Left ventricle myocardium superior (tissue), 1 donor: ENCODE measurements at places on chromosomes 3 and 15. TPM values are rescaled to one million over a fixed set of nuclear protein-coding genes. Genes with fewer than 3 reads are reported as not detected.

GRCh38 chr3:114370537-114371174 lies 76.8 kb downstream of the TIGIT start:
- DNase-seq: no peak

- no peak for DNase-seq
Observed at GRCh38 chr3:135456108-135456790, 509.3 kb upstream of the PPP2R3A start.

DNA sequence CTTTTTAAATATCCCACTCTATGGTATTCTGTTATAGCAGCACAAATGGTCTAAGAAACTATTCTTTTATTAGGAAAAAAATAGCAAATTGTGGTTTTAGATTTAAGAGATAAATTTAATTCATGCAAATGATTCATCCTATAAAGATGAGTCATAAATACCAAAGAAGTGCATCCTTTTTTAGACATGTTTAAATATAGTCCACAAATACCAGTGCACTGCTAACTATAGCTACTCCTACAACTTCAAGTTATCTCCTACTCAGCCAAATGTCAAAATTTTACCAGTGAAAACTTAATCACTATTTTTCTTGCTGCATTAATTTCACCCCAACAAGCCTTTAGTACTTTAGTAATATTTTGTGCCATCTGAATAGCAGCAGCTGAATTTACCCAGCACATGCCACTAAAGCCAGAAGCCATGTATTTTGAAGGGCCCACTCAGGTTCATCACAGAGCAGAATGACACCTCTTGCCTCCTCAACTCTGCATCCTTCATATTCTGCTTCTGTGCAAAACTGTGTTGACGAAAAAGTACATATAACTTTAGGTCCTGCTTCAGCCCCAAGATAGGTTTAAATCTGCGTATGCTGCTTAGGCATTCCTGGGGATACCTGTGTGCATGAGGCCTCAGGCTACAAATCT lies 24.9 kb downstream of the CX3CR1 start:
- no peak for DNase-seq

GRCh38 chr3:192033246-192033645 lies 572.3 kb downstream of the PYDC2 start:
- no peak for DNase-seq

- DNase-seq: no peak
Observed at GRCh38 chr3:36595511-36595910, 168.8 kb downstream of the DCLK3 start.

The GOLGA6L7 gene
- not detected for total RNA-seq

The POPDC2 gene
- 586 TPM for total RNA-seq

The SV2B gene
- 2.5 TPM for total RNA-seq
